ENCODE measurements at places on chromosomes 6 and 20.

- no peak for DNase-seq
These were observed 33.2 kb upstream of the CST7 start for GRCh38 chr20:24915892-24916291.

DNA sequence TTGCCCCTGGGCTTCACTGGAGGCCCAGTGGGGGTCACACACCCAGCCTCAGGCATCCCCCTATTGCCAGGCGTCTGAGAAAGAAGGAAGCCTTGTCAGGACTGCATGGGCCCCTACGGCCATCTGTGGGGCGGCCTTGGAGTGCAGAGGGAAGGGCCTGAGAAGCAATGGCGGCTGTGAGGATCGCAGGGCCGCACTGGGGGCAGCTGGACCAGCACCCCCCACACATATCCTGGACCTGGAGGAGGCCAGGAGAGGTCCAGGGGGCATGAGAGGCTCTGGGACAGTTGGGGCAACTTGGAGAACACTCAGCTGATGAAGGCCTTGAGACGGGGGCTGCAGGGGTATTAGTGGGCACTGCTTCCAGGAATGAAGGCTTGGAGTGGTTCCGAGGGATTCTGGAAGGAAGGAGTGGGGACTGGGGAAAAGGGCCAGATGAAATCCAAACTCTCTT is 16.5 kb downstream of the MDFI start:
- no peak for DNase-seq

DNA sequence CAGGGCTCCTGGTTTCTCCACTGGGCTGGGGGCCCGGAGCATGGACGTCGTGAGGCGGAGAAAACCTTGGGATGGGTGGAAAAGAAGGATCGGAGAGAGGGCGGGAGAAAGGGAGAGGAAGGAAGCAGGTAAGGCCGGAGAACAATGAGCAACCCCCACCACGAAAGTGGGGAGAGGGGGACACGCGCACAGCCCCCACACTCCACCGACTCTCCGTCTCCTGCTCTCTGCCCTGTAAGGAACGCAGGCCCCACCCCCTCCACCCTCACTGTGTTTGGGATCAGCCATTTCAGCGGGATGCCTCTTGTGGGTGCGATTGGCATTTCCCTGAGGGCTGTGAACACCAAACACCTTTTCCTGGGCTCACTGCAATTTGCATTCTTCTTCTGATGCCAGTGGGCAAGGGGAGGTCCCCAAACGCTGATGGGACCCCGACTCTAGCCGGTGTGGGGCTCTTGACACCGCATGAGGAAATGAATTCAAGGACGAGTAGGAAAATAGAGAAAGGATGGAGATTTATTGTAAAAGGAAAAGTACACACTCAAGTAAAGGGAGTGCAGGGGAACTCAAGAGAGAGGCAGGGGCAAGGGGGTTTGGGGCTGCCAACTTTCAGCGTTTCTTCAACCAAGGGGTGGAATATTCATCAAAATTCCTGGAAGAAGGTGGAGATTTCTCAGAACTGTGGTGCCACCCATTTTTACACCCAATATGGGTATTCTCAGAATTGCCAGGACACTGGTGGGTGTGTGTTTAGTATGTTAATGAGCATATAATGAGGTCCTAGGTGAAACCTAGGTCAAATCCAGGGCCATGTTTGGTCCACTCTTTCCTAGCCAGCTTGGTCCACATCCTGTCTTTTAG is 13.1 kb upstream of the RAET1L start:
- DNase-seq, result no peak

DNA sequence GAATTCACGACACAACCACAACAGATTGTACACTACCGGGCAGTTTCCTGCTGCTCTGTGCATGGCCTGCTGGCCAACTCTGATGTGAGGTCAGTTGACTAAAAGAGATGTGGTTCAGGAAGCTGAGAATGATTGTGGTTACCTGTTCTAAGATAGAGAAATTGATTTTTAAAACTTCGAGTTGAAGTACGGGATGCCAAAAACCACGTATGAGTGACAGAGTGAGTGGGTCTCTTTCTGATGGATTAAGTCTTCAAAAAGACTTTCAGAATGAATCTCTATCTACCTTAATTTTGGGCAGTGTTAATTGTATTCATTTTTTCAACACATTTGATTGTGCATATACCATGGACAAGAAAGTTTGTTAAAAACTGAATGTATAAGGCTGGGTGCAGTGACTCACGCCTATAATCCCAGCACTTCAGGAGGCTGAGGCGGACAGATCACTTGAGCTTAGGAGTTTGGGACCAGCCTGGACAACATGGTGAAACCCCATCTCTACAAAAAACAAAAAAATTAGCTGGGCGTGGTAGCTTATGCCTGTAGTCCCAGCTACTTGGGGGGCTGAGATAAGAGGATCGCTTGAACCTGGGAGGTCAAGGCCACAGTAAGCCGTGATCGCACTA is 121.2 kb downstream of the SGK1 start:
- no peak for DNase-seq

- DNase-seq, result no peak
These were observed 28.8 kb downstream of the PDE10A start for GRCh38 chr6:165634101-165634880.

DNA sequence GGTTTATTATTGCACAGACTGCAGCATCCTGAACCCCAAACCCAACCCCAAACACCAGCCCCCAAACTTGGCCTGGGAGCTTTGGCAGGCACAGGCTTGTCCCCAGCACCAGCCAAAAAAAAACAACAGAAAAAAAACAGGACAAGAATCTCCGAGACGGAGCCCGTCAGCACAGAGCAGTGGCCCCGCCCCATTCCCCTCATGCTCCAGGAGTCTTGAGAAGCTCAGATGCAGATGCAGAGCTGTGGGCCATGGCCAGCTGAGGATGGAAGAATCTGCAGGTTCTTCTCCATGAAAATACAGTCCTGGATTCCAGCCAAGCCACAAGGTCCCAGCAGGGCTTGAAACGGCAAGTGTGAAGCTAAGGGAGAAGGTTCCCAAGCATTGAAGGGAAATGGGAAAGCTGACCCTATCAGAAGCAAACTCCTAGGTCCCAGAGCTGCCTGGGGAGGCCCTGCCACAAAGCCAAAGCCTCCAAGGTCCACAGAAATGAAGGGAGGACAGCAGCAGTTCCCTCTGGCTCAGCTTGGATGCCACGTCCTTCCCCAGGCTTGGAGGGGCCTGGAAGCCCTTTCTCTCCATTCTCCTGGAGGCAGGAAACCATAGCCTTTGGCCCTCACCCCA is 75.2 kb downstream of the JPH2 start:
- no peak for DNase-seq

Measured in neural crest cell (in vitro differentiated cells).